ENCODE measurements at places on chromosomes 2 and 18.

DNA sequence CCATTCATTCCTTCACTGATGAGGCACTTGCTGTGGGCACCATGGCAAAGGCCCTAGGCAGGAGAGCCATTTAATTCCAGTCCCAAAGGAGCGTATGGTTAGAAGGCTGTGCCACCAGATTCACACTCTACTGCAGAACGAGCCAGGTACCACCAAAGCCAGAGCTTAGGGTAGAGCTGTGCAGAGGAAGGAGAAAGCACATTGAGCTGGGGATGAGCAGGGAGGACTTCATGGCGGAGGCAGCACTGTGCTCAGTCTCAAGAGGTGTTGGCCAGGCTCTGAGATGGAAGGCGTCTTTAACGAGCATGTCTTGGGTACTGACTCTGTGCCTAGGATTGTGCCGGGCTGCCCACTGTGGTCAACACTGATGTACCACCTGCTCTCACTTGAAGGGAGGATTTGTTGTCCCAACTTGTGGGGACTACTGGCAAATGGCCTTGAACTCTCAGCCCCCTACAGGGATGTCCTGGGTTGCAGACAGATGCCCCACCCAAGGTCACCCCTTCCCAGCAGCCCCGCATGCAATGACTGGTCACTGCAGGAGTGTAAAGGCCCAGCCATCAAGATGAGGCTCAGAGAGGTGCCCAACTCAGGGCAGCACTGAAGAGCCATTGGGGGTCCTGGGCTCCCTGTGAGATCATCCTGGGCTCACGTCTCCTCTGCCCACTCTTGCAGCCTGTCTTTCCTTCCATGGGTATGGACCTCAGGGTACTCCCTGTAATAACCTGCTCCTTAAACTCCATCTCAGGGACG, 251.4 kb downstream of the GLI2 start:
- no peak for DNase-seq

- DNase-seq: no peak
Observed at GRCh38 chr2:169525434-169525833, 15.9 kb downstream of the KLHL41 start.

DNA sequence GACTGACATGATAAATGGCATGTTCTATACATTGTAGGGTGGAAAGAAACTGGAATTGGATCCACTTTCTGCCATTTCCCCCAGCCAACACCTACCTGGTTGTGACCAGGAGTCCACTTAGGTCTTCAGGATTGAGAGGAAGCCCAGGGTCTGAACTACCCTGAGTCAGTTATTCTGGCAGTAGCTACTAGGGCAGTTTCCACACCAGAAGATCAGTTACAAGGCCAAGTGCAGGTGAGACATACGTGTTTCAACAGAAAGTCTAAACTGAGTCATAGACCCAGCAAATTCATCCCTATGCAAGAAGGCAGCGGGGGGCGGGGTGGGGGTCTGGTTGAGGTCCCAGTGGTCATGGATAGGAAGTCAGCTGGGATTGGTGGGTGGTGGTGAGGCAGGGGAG, 21.9 kb downstream of the ANTXR1 start:
- no peak for DNase-seq

DNA sequence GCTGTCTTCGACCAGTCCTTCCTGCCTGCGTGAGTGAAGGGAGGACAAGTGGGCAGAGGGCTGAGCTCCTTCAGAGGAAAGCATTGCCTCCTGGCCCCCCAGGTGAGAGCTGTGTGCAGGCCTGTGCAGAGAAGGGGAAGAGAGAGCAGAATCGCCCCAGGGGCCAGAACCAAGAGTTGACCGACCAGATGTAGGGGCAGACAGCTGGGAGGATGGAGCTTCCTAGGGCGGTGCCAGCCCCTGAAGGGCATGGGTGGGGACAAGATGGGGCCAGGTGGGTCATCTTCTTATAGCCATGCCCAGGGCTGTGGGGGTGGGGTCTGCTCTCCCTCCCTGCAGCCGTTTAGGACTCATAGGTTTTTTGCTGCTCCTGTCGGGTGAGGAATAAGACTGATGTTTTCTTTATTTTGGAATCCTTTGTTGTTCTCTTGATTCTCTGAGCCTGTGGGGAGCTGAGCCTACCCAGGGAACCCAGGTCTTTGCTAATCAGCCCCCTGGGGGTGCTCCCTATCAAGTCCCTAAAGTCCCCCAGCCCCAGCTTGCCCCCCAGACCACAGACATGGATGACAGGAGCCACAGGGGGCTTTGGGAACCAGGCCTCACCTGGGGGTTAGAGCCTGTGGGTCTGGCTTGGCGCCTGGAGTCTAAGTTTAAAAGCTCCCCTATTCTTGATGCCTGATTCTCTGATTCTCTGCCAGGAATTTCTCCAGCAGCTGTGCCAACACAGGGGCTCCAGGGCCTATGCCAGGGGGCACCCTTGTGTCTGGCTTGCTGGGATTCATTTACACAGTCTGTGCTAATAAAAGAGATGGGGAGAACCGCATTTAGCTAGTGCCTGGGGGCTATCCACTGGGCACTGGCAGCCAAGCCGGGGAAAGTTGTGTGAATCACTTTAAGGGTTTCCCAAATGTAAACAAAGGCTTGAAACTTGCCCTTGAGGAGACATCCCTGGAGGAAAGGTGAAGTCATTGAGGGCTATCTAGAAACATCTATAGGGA, 9.3 kb upstream of the EFHD1 start:
- DNase-seq: no peak

DNA sequence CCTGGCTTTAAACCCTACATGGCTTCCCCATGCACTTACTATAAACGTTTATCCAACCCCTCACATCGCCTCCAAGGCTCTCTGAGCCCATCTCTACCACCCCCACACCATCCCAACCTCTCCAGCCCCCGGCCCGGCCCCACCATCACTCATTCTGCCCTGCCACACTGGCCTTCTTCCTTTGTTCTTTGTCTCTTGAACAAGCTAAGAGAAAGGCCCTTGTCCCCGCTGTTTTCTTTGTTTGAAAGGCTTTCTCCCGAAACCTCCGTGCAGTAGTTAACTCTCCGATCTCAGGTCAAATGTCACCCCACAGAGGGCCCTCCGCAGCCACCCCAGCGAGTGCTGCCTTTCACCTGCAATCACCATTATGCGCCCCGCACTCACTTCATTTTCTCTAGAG, 100.4 kb downstream of the AFF3 start:
- DNase-seq: no peak

All from smooth muscle cell of the brain vasculature (primary cell).